AG09309 (cell line): ENCODE measurements at places on chromosomes 13 and 19.

DNA sequence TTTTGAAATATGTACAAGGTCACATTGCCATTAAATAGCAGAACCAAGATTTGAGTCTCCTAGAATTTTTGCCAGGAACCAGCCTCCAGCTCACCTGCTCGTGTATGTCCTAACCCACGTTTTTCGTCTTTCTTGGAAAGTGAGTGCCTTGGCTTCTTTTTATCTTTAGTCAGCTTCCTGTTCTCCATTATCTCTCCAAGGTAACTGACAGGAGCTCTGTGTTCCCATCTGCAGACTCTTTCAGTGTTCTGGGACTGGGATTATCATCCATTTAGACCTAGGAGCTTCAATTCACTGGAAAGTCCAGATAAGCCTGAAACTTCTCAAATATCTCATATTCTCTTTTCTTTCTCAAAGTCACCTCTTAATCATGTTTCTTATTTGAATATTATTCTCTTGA lies 193.7 kb downstream of the ZIC5 start:
- no peak for DNase-seq

DNA sequence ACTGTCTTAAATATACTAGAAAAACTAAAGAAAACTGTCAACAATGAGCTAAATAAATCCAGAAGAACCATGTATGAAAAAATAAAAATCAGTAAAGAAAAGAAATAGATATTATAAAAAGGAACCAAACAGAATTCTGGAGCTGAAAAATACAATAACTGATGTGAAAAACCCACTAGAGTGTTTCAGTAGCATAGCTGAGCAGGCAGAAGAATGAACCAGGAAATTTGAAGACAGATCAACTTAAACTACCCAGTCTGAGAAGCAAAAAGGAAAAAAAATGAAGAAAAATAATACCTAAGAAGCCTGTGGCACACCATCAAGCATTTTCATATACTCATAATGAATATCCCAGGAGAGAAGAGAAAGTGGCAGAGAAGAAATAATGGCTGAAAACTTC lies 240.1 kb upstream of the RXFP2 start:
- DNase-seq = no peak

DNA sequence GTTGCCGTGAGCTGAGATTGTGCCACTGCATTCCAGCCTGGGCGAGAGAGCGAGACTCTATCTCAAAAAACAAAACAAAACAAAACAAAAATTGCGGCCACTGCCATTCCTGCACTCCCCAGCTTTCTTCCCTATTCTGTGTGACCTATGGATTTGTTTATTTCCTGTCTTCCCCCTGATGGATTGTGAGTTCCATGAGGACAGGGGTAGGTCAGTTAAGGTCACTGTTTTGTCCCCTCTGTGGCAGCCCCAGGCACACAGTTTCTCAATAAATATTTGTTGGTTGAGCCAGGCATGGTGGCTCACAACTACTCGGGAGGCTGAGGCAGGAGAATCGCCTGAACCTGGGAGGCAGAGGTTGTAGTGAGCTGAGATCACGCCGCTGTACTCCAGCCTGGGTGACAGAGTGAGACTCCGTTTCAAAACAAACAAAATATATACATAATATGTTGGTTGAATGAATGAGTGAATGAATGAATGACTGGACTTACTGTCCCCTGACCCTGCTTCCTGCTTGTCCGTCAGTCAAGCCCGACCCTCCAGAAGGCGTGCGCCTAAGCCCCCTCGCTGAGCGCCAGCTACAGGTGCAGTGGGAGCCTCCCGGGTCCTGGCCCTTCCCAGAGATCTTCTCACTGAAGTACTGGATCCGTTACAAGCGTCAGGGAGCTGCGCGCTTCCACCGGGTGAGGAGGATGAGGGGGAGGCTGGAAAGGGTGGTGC lies 5.0 kb downstream of the EBI3 start:
- no peak for DNase-seq

DNA sequence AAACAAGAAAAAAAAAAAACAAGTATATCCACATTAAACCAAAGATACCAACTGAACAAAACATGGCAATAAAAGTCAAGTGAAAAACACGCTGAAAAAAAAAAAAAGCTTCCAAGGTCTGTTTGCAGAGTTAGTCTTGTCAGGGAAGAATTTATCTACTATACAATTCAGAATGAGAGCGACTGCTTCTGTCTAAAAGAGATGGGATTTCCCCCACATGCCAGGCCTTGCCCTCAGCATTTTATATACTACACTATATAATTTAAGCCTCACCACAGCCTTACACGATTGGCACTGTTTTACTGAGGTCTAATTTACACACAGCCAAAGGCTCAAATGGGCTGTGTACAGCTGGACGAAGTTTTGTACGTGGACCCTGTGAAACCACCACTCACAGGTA lies 67.3 kb downstream of the FOXO1 start:
- no peak for DNase-seq

GRCh38 chr13:102291587-102292218 lies 110.1 kb downstream of the FGF14 start:
- DNase-seq = no peak
